CD4-positive, alpha-beta memory T cell (primary cell): ENCODE measurements at places on chromosomes 4 and X. TPM values are rescaled to one million over a fixed set of nuclear protein-coding genes. Genes with fewer than 3 reads are reported as not detected.

DNA sequence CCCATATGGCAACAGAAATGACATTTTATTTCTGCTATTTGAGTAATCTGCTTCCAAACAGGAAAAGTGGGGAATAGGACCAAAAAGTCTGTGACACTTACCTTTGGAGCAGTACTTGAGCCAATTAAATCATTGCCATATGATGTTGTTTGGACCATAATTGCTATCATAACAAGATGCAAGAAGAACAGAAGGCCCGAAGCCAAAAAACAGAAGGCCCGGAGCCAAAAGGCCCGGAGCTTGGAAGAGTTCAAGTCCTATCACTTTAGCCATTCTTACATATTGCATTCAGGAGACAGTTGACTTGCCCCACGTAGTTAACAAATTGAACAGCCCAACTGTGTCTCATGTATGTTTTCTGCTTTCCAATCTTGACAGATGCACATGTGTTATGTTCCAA, 285.6 kb downstream of the ARHGAP24 start:
- no peaks in the 10 kb centered on the region for H3K4me1 ChIP-seq
- no peaks in the 10 kb centered on the region for H3K36me3 ChIP-seq
- no peak overlapping the region for H3K27ac ChIP-seq
- H3K27me3 ChIP-seq, result no peaks in the 10 kb centered on the region

DNA sequence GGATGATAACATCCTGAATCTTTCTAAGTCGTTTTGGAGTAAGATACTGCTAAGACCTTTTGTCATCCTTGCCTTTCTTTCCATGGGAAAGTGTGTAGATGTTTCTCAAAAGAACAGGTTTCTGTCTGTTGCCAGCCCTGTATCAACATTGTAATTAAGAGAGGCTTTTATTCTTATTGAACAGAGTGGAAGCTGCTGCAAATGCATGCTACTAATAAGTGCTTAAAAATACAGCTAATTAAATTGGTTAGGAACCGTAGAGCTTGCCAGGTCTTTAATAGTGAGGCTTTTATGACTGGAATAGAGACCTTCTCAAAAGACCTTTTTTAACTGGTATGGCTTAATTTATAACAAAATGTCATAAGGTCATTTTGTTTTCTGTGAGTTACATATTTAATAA, 34.4 kb downstream of the INTU start:
- H3K27ac ChIP-seq, result no peak overlapping the region
- H3K4me3 ChIP-seq, result no peak overlapping the region
- no peak for DNase-seq

DNA sequence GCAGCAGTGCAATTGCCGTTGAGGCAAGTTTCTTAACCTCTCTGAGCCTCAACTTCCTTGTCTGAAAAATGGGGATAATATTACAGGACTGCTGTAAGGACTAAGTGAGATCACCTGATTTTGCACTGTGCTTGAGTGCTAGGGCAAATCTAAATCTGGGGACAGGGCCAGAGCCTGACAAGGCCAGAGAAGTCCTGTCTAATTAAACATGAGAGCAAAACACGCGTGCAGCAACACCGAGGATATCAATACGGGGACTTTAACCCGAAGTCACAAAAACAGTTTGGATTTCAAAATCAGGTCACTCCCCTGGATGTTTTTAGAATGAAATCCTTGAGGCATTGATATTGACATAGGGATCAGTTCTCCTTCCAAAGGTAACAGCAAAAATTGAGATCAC, 5.7 kb upstream of the GJB1 start:
- H3K27me3 ChIP-seq, result no peaks in the 10 kb centered on the region
- H3K4me3 ChIP-seq, result no peak overlapping the region
- H3K4me1 ChIP-seq, result no peaks in the 10 kb centered on the region
- DNase-seq, result no peak
- no peaks in the 10 kb centered on the region for H3K36me3 ChIP-seq

DNA sequence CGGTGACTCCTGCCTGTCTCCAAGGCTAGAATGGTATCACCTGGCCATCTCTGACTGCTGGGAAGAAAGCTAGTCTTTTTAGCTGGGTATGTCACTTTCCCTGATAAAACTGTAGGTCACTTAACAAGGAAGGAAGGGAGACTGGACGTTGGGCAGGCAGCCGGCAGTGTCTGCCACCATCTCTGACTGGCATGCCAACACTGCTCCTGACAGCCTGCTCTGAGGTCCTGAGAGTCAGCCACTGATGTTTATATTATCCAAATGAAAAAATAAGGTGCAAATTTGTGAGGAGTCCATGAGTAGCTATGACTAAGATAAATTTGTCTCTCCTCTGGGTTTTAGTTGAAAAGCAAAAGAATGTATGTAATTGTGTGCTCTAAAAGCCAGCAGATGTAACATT, 77.2 kb downstream of the SNX25 start:
- H3K4me1 ChIP-seq, result no peaks in the 10 kb centered on the region
- H3K27ac ChIP-seq, result no peak overlapping the region
- no peaks in the 10 kb centered on the region for H3K27me3 ChIP-seq
- H3K36me3 ChIP-seq, result peaks cover 6% of the 10 kb centered on the region

DNA sequence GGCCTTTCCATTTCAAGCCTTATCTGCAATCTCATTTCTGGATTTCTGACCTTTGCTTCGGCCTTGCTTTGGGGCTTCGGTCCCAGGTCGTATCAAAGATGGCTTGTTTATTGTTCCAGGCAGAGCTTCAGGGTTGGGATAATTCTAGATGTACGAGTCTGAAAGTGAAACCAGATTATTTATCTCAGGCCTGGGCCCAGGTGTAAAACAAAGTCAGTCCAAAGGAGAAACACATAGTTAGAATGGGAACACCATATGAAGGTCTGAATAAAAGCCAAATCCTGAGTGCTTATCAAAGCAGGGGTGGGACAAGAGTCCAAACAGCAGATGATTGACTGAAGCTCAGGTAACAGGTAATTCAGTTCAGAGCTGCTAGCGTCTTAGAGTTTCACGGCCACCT, 17.1 kb downstream of the PRIMPOL start:
- peaks cover 24% of the 10 kb centered on the region for H3K4me1 ChIP-seq
- no peak overlapping the region for H3K27ac ChIP-seq
- H3K36me3 ChIP-seq, result no peaks in the 10 kb centered on the region

GRCh38 chrX:13223868-13224567, 95.8 kb downstream of the ATXN3L start:
- H3K36me3 ChIP-seq, result no peaks in the 10 kb centered on the region
- no peak overlapping the region for H3K27ac ChIP-seq
- no peaks in the 10 kb centered on the region for H3K27me3 ChIP-seq

DNA sequence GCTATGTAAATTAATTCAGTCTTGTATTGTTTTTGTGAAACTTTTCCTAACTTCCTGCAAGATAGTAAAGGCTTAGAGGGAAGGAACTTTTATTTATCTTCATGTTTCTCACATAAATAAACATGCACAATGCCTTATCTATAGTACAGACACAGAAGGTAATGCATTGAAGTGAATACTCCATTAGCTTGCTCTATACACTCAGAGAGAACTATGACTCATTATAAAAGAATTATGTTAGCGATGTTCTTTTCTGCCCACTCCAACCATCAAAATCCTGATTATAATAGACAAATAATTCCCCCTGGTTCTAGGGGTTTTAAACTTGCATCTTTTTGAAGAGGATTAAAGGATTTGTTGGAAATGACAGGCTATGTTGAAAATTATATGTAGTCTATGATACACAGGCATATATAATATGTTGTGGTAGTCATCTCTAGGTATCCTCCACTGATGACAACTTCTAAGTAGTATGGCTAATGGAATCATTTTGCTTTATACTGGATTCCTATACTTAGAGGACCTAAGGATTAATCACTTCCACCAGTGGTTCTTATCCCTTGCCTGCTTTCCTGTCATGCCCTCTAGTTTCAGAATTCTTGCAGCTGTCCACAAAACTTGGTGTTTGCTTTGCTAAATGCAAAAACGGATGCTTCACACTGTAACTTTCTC, 115.7 kb downstream of the NDST4 start:
- H3K27ac ChIP-seq, result no peak overlapping the region
- no peaks in the 10 kb centered on the region for H3K27me3 ChIP-seq
- DNase-seq, result no peak
- H3K4me3 ChIP-seq, result no peak overlapping the region

- H3K4me1 ChIP-seq, result peaks cover 12% of the 10 kb centered on the region
- H3K4me3 ChIP-seq, result no peak overlapping the region
- no peaks in the 10 kb centered on the region for H3K36me3 ChIP-seq
- no peak overlapping the region for H3K27ac ChIP-seq
Measured at GRCh38 chr4:107034091-107034995, 1.8 kb downstream of the DKK2 start.

GRCh38 chr4:145014365-145014764, 83.6 kb downstream of the ANAPC10 start:
- no peak overlapping the region for H3K27ac ChIP-seq
- no peaks in the 10 kb centered on the region for H3K27me3 ChIP-seq
- DNase-seq, result no peak

DNA sequence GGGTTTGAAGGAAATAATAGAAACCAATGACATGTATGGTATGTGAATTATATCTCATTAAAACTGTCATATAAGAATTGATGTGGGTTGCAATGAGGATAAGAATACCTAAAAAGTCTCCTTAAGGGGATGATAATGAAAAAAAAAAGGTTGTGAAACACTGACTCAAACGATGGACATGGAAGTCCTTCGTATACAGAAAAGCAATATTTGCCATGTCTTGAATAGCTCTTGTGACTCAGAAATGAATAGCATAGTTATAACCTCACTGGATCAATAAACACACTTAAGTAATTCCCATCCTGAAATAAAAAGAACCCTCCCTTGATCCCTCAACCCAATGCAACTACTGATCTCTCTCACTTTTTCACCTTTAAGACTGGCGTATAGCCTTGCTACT, 89.7 kb downstream of the OPHN1 start:
- H3K27ac ChIP-seq, result no peak overlapping the region
- no peaks in the 10 kb centered on the region for H3K27me3 ChIP-seq
- H3K4me1 ChIP-seq, result no peaks in the 10 kb centered on the region
- no peak for DNase-seq
- no peak overlapping the region for H3K4me3 ChIP-seq

- H3K4me1 ChIP-seq, result no peaks in the 10 kb centered on the region
- H3K4me3 ChIP-seq, result no peak overlapping the region
Measured at GRCh38 chr4:153366486-153366885, 22.0 kb downstream of the MND1 start.

GRCh38 chr4:96744676-96745075, 904.8 kb downstream of the PDHA2 start:
- H3K4me1 ChIP-seq, result no peaks in the 10 kb centered on the region
- H3K27ac ChIP-seq, result no peak overlapping the region
- no peaks in the 10 kb centered on the region for H3K36me3 ChIP-seq
- H3K27me3 ChIP-seq, result no peaks in the 10 kb centered on the region
- no peak overlapping the region for H3K4me3 ChIP-seq
- no peak for DNase-seq

- no peak overlapping the region for H3K4me3 ChIP-seq
- no peak overlapping the region for H3K27ac ChIP-seq
- no peaks in the 10 kb centered on the region for H3K36me3 ChIP-seq
Measured at GRCh38 chr4:45004847-45005565, 278.6 kb upstream of the GNPDA2 start.

GRCh38 chr4:13327991-13328390, 156.1 kb downstream of the RAB28 start:
- H3K27ac ChIP-seq, result no peak overlapping the region
- H3K36me3 ChIP-seq, result no peaks in the 10 kb centered on the region
- no peak for DNase-seq
- H3K27me3 ChIP-seq, result no peaks in the 10 kb centered on the region
- no peak overlapping the region for H3K4me3 ChIP-seq
- H3K4me1 ChIP-seq, result no peaks in the 10 kb centered on the region

- H3K4me3 ChIP-seq, result no peak overlapping the region
- H3K27ac ChIP-seq, result no peak overlapping the region
- H3K4me1 ChIP-seq, result no peaks in the 10 kb centered on the region
- H3K27me3 ChIP-seq, result no peaks in the 10 kb centered on the region
- no peak for DNase-seq
- no peaks in the 10 kb centered on the region for H3K36me3 ChIP-seq
Measured at GRCh38 chr4:177008071-177008835, 215.5 kb upstream of the VEGFC start.

- no peak for DNase-seq
- no peak overlapping the region for H3K27ac ChIP-seq
- H3K4me1 ChIP-seq, result no peaks in the 10 kb centered on the region
- no peaks in the 10 kb centered on the region for H3K36me3 ChIP-seq
- H3K4me3 ChIP-seq, result no peak overlapping the region
- H3K27me3 ChIP-seq, result no peaks in the 10 kb centered on the region
Measured at GRCh38 chrX:133045986-133046385, 50.9 kb downstream of the USP26 start.

DNA sequence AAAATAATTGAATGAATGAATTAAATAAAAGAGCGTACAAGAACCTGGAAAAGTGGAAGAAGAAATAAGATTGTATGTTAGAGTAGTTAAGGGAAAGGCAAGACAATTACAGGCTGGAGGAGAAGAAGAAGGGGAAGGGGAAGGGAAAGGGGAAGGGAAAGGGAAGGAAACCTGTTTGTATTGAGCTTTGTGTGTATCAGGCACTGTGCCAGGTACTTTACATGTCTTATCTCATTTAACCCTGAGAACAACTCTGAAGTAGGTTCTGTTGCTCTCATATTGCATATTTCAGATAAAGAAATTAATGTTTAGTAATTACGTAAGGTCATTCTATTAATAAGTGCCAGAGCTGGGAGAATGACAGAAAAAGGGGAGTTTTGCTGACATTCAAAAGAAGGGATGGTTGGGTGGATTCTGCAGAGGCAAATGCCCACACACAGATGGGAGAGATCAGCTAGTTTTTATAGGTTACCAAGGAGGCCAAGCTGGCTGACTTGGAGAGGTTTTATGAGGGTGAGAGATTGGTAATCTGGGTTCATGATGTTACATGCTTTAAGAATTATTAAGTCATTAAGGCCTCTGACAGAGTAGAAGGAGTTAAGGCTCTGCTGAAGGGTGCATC, 92.3 kb upstream of the LCORL start:
- no peak for DNase-seq
- H3K27me3 ChIP-seq, result no peaks in the 10 kb centered on the region
- H3K4me3 ChIP-seq, result no peak overlapping the region
- no peaks in the 10 kb centered on the region for H3K4me1 ChIP-seq

DNA sequence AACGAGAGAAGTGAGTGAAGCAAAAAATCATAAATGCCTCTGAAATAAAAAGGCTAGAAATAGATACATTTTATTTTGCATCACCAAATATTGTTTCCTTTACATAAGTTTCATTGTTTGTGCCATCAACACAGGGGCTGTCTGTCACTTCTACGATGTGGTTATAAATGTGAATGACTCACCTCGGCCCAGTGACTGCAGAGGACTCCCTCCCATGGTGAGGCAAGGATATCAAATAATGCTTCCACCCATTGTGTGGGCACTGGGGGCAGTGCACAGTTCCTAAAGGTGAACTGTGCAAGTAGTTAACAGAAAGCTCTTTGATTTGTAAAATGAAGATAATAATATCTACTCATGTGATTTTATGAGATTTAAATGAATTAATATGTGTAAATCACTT, 230.3 kb upstream of the NEIL3 start:
- H3K27ac ChIP-seq, result no peak overlapping the region
- no peak for DNase-seq
- H3K4me1 ChIP-seq, result no peaks in the 10 kb centered on the region
- no peak overlapping the region for H3K4me3 ChIP-seq
- no peaks in the 10 kb centered on the region for H3K36me3 ChIP-seq
- no peaks in the 10 kb centered on the region for H3K27me3 ChIP-seq

HDAC8 gene
- polyA plus RNA-seq, result 18.9 TPM

RASL11B gene
- polyA plus RNA-seq, result 0.10 TPM

IL3RA gene
- 0.29 TPM for polyA plus RNA-seq

BEX4 gene
- polyA plus RNA-seq, result 101 TPM

WDFY3 gene
- polyA plus RNA-seq, result not detected

ARAP2 gene
- polyA plus RNA-seq, result 29.1 TPM

PRR32 gene
- polyA plus RNA-seq, result not detected

RRH gene
- not detected for polyA plus RNA-seq

MPP1 gene
- 14.7 TPM for polyA plus RNA-seq

CENPI gene
- polyA plus RNA-seq, result not detected

KCNE5 gene
- polyA plus RNA-seq, result not detected

NPFFR2 gene
- not detected for polyA plus RNA-seq
